Camera-type eye (tissue), 1 donor: ENCODE measurements at places on chromosomes 16 and 17. TPM values are rescaled to one million over a fixed set of nuclear protein-coding genes. Genes with fewer than 3 reads are reported as not detected.

Gene PLLP
- 2.7 TPM for total RNA-seq

Gene HCRT
- 1.4 TPM for total RNA-seq

Gene ODAD4
- 2.9 TPM for total RNA-seq

Gene TPPP3
- total RNA-seq = 52.7 TPM

Gene RGS9
- 20.2 TPM for total RNA-seq

Gene TLCD3B
- total RNA-seq = 39.7 TPM
